ENCODE measurements at places on chromosomes 6 and 20.

DNA sequence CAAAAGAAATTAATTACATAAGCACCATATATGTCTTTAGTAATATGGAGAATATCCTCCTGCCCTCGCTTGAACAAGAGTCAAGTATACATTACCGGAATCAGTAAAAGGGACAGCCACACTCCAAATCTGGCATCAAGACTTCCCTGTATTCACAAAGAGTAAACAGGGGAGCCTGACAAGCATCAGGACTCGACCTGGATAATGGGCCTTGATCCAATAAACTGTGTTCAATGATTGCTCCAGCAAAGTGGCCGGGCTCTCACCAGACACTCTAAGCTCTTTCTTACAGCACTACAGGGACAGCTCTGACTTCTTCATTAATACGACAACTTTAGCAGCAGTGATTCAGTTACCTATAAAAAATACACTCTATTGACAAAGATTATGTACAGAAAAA is 307.9 kb upstream of the POU3F2 start:
- DNase-seq: no peak

GRCh38 chr20:8658103-8658502 is 410.8 kb upstream of the PLCB4 start:
- DNase-seq: no peak

DNA sequence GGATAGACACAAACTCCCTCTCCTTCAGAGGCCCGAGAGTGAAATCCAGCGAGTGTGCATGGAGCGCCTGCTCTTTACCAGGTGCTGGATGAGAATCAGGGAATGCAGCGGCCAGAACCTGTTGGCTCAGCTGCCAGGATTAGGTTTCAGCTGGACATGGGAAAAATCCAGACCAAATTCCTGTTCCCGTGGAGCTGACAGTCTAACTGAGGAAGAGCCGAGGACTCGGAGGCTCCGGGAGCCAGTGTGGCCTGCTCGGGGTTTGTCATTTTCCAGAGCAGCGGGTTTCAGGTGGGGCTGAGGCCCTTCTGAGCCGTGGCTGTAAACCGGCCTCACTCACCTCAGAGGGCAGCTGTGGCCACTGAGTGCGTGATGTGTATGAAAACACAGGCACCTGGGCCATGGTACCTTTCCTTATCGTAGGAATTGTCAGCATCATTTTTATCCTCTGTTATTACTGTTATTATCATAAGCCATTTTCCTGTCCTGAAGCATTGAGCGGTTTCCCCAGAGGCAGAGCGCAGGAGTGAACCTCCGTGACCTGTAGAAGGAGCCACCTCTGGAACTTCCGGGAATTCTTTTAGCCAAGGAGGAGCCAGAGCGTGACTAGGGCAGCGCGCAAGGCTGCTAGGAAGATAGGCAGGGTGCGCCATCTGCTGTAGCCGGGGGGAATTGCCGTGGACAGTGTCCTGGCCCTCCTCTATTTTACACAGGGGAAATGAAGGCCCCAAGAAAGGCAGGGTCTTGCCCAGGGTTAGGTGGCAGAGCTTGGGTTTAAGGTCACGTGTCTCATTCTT is 27.3 kb downstream of the PKIG start:
- peak; percentile 97 for DNase-seq

DNA sequence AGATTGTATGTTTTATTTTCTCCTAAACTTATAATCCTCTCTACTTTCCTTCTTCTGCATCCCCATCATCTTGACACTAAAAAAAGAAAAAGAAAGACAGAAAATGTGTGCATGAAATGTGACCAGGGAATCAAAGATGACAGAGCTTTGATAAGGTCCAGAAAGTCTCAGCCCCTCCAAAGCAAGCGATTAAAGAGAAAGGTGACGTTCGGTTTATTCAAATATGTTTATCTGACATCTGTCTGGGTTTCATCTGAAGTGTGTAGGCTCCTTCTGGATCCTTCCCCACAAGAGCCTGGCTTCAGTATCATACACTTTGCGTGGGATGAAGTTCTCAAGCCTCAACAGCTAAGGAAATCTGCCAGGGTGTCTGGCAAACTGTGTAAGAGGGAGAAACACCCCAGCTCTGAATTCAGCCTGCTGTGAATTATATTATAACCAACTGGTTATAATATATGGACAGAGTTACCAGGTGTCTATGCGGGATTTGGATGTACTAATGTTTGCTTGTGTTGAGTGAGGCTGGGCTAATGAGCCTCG is 263.0 kb downstream of the ZNF217 start:
- no peak for DNase-seq

GRCh38 chr6:163564534-163564933 is 150.0 kb downstream of the QKI start:
- DNase-seq: no peak

DNA sequence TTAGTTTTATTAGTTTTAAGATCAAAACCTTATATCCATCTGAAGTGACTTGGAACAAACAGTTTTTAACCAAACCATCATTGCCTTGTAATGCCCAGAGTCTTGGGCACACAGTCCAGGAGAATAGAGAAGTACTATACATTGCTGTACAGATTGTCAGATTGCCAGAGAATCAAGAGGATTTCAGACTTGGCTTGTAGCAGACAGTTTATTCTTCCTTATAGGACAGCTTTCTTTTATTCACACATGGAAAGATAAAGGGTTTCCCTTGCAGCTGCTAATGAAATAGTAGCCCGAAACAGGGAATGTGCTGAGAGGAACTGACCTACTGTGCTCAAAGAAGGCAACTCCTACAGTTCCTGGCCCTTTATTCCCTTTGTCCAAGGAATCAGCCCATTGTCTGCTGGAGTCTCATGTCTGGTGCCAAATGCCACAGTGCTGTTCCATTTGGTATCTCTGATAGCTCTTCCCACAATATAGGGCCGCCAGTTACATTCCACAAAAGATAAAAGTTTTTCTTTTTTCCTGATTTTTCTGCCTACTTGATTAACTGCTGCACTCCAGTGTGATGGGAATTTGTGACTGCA is 30.6 kb downstream of the DCBLD1 start:
- DNase-seq: no peak

DNA sequence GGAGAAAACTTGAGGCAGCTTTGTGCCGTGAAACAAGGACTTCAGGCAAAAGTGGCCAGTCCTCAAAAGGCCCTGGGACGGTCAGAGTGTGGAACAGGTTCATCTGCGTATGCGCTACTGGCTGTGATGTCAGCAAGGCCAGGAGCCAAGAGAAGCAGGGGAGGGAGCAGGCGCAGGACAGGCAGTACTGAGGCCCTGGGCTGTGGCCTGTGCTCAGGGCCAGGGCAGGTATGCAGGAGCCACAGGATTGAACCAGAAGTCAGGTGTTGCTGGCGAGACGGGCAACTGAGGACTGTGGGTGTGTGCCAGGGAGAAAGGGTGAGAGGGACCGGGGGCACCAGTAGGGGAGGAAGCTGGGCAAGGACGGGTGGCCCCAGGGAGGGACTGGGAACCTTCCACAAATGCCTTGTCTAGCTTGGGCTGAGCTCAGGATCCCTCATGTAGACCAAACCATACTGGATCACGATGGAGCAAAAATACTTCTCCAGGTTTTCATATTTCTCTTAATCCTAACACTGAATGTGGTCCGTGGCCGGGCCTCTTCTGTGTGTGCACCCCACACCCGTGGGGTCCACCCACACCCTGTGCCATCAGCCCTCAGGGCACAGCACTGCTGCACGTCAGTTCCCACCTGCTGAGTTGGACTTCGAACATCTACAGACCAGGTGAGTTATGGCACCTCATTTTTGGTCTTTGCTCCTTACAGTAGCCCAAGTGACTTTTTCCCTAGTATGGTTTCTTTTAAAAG is 46.9 kb downstream of the GINS1 start:
- no peak for DNase-seq

DNA sequence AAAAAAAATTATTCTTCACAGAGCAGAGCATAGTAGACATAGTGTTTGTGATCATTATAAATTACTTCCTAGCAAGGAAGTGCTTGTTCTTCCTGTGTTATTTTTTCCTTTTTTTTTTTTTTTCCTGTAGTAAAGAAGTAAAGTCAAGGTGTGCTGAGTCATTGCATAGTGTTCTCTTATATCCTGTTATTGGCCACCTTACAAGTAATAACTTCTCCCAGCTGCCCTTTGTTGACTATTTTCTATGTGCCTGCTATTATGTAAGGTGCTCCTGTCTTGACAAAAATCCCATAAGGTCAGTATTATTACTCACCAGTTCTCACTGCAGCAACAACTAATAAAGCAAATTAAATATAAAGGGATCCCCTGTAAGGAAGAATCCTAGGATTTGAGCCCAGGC is 195.3 kb downstream of the GJA1 start:
- no peak for DNase-seq

GRCh38 chr6:154427446-154427845 is 70.8 kb upstream of the IPCEF1 start:
- no peak for DNase-seq

DNA sequence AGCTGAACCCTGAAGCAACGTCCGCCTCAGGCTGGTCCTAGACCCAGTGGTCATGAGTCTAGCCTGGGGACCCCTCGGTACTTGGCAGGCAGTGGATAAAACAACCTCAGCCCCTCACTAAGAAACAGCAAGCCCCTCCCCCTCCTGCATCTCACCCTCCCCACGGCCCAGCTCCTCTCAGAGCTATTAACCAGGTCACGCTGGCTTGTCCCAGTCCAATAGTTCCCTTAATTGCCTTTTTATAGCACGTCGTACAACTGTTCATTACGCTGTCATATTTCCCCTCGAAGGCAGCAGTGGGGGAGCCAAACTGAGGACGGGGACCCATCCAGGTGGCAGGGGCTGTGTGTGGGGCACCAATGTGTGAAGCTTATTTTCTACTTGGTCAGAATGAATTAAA is 8.6 kb upstream of the SLC32A1 start:
- DNase-seq: no peak

DNA sequence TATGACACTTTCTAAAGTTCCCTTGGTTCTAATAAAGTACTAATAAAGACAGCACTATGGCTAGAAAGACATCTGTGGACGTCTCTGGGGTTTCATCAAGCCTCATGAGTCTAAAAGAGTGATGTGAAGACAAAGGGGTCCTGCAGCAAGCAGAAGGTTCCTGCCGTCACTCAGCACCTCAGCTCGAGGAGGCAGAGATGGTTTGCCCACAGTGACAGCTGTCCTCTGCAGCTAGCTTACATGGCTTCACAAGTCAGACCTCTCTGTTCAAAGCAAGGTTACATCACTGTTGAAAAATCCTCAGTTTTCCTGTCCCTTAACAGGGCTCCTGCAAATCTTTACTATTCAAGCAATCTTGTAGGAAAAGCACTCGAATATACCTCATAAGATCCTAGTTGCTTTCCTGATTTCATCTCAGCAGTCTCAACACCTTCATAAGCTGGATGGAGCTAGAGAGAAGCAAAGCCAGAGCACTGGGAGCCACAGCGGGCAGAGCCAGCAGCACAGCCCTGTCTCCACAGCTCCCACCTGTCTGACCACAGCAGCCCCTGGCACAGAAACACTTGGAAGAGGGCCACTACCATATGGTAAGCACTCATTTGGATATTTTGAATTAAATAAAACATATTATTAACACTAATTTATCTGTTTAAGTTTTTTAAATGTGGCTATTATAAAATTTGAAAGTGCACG is 202.3 kb downstream of the GMDS start:
- DNase-seq: no peak

DNA sequence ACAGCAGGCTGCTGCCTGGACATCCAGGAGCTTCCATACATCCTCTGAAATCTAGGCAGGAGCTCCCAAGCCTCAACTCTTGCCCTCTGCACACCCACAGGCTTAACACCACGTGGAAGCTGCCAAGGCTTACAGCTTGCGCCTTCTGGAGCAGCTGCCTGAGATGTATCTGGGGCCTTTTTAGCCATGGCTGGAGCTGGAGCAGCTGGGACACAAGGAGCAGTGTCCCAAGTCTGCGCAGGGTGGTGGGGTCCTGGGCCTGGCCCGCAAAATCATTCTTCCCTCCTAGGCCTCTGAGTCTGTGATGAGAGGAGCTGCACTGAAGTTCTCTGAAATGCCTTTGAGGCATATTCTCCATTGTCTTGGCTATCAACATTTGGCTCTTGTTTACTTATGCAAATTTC is 255.0 kb downstream of the DLL1 start:
- DNase-seq: no peak

DNA sequence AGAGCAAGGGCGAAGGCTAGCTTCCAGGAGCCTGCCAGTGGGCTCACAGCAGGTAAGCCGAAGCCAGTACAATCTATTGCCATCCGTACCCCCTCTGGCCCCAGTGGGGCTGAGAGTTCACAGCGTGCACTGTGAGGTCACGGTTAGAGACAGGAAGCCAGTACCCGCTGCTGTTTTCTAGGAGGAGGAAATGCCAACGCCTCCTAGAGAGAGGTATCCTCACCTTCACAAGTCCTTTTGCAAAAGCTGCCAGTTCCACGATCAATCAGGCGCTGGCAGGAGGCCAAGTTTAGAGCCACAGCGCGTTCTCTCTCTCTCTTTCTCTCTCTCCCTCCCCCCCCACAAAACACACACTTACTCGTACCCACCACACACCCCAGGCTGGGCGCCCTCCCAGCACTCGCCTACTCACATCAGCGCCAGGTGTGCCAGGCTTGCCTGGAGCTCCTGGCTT is 22.5 kb downstream of the COL9A1 start:
- DNase-seq: no peak

DNA sequence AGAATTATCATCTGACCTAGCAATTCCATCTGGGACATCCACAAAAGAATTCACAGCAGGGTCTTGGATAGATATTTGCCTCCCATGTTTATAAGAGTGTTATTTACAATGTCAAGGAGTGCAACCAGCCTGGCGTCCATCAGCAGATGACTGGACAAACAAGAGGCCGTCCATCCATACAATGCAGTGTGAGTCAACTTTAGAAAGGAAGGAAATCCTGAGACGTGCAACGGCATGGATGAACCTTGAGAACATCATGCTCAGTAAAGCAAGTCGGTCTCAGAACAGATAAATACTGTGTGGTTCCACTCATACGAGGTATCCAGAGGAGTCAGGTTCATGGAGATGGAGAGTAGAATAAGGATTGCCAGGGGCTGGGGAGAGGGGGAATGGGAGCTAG is 46.4 kb downstream of the FOXF2 start:
- DNase-seq: peak; percentile 38

DNA sequence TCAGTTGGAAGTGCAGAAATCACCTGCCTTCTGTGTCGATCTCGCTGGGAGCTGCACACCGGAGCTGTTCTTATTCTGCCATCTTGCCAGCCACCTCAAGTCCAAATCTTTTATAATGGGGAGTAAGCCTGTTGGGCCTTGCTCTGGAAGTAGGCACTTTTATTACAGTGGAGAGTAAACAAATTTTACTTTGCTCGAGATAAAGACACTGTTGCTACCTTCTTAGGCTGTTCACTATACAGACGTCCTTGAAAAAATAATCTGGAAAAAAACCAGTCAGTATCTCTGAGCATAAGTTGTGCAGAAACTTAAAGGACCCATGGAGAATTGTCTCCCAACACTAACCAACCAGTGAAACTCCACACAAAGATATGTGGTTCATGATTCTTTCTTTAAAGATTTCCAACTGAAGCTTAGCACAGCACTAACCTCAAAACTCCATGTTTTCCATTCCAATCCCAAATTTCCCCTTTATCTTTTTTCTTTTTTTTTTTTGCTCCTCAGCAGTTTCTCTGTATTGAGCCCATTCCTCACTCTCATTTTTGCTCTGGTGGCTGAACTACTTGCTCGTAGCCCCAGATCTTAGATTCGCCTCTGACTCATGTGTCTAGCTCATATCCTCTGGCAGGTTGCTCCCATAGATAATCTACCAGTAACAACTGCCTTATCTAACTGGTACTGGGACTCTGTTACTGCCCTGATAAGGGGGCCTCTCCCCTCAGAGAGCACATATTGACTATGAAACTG is 34.3 kb upstream of the COL9A1 start:
- DNase-seq: no peak

Data from ELR (cell line).